ENCODE measurements at places on chromosomes 5 and 9.

- DNase-seq = no peak
Measured at GRCh38 chr5:81703840-81704239, 47.1 kb downstream of the SSBP2 start.

DNA sequence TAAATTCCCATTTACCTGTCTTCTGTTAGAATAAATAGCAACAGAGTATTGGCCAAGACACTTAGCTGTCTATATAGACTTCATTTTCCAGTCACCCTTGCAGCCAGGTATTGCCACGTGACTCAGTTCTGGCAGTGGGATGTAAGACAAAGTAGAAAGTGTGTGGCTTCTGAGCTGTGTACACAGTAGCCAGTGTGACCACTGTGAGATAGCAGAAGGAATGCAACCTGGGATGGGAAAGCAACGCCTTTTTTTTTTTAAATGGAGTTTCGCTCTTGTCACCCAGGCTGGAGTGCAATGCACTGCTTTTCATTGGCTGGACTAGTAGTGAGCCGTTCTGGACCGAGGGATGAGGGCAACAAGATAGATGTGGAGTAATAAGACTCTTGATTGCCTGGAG is 64.5 kb upstream of the UBTD2 start:
- DNase-seq = no peak

DNA sequence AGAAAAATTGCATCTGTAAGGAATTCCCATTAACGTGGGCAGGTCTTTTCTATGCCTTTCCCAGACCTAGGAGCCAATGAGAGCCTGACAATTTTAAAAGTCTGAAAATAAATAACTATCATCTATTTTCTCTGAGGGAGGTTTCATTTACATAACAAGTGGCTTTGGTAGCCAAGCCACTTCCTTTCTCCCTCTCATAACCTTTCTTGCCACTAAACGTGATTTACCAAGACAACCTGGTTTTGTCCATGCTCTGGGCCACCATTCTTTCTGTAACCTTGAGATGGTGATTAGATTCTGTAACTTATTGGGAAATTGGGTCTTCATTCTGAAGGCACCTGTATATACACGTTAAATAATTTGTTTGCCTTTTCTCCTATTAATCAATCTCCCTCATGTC is 1046.9 kb downstream of the CDH12 start:
- DNase-seq = no peak

DNA sequence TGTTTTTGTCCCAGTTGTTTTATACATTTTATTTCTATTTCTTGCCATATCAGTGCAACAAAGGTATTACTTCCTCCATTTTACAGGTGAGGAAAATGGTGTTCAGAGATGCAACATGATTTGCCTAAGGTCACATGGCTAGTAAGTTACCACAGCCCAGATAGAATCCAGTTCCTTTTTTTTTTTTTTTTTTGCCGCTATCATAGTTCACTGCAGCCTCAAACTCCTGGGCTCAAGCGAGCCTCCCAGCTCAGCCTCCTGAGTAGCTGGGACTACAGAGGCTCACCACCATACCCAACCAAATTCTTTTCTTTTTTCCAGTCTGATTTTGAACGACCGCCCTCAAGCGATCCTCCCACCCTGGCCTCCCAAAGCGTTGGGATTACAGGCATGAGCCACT is 480 bp upstream of the CCDC69 start:
- no peak for DNase-seq

DNA sequence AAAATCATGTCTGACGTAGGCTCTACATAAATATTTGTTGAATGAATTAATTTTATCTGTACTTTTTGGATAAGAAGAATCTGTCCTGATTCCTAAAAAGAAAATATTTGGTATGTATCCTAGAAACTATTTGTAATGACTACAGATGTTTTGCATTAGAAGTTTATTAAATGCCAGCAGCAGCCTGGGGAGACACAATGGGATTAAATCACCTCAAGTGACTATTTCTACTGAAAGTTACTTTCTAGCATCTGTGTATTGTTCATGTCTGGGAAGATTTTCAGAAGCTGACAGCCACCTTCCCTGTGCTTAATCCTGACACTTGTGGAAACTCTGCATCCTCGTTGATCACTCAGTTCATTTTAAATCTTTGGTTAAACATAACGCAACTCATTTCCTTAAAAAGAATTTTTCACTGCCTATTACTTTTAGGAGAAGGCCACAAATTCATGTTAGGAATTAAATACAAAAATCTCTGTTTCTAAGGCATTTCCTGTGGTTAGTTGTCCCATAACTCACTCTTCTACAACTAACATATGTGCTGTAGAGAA is 209.3 kb upstream of the PPP1R2B start:
- no peak for DNase-seq

GRCh38 chr9:1050125-1050895 is at the start of gene DMRT2:
TSS of gene DMRT2 (plus strand) at chr9:1050357. CDS start at chr9:1051614, 1,257 bp downstream.
- DNase-seq = no peak

- DNase-seq = no peak
Measured at GRCh38 chr5:15515229-15515628, 15.2 kb downstream of the FBXL7 start.

DNA sequence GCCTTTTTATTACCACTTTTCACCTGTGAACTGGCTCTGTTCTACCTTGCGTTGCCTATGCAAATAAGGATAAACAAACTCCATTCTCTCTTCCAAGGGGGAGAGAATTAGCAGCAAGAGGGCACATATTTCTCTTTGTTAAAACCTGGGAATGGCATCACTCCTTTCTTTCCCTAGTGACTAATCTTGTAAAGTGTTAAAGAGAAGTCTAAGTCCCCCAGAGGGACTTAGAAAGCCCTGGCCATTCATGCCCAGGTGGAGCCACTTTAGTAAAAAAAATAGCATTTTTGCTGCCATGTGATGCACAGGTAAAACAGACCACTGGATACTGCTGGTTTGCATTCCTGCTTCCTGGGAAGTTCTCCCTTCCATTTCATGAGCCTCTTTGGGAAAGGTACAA is 148.4 kb downstream of the MAN2A1 start:
- no peak for DNase-seq

- DNase-seq = no peak
Measured at GRCh38 chr5:1032551-1033027, 24.0 kb downstream of the NKD2 start.

DNA sequence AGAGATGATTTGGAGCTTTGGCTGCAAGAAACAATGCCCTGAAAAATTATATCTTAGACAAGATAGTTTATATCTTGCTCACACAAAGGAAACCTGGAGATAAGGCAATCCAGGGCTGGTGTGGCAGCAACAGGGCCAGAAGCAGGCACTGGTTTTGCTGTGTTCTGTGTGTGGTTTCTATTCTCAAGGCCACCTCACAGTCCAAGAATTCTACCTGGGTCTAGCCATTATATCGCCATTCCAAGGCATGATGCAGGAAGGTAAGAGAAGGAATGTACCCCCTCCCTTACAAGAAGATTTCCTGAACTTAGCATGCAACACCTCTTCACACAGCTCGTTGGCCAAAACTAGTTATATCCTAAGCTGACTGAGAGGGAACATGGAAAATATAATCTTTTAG is 74.5 kb upstream of the MEGF10 start:
- no peak for DNase-seq

GRCh38 chr5:56740868-56741267 is 74.5 kb upstream of the MAP3K1 start:
- DNase-seq = no peak

DNA sequence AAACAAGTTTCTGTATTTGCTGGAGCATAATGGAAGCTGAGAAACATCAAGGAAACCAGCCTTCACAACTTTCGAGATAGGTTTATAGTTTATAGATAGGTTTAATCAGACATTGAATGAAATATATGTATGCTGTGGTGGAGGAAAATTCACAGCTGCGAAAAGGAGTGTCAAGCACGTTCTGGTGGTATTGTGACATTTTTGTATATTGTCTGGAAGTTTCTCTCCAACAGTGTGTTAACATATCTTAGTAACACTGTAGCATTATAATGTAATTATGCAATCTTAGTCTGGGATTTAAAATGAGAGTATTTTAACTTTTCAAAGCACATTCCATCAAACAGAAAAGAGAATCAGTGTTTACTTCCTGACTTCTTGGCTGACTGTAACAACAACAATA is 50.0 kb downstream of the FCHO2 start:
- no peak for DNase-seq

DNA sequence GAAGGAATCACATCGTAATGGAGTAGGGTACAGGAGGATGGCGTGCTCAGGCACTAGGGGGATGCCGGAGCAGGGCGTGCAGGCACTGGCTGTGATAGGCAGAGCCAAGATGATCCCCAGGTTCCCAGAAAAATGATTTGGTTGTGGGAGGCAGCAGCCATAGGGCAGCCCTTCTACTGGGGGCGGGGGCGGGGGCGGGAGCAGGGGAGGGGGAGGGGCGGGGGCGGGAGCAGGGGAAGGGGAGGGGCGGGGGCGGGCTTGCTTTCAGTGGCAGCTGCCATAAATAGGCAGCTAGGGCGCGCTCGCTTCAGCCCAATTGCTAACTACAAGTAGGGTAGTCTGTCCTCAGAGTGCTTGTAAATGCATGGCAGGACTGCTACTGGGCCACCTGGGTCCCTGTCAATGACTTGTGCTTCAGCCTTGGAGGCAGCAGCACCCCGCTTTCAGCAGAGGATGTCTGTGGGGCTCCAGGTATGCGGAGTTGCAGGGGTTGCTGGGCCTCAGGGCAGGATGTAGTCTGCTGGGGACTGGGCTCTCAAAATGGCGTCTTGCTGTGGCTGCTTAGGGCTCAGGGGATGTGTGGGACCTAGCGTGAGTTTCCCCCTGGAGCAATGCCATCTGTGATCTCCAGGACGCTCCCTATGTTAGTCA is 354.3 kb downstream of the RAB3C start:
- DNase-seq = no peak

- no peak for DNase-seq
Measured at GRCh38 chr9:123978981-123979380, 32.6 kb upstream of the LHX2 start.

- no peak for DNase-seq
Measured at GRCh38 chr9:134935056-134935640, 17.4 kb upstream of the FCN1 start.

GRCh38 chr9:123175854-123176629 is 92.3 kb downstream of the STRBP start:
- DNase-seq = no peak

GRCh38 chr5:120538644-120539043 is 74.5 kb downstream of the PRR16 start:
- DNase-seq = no peak

DNA sequence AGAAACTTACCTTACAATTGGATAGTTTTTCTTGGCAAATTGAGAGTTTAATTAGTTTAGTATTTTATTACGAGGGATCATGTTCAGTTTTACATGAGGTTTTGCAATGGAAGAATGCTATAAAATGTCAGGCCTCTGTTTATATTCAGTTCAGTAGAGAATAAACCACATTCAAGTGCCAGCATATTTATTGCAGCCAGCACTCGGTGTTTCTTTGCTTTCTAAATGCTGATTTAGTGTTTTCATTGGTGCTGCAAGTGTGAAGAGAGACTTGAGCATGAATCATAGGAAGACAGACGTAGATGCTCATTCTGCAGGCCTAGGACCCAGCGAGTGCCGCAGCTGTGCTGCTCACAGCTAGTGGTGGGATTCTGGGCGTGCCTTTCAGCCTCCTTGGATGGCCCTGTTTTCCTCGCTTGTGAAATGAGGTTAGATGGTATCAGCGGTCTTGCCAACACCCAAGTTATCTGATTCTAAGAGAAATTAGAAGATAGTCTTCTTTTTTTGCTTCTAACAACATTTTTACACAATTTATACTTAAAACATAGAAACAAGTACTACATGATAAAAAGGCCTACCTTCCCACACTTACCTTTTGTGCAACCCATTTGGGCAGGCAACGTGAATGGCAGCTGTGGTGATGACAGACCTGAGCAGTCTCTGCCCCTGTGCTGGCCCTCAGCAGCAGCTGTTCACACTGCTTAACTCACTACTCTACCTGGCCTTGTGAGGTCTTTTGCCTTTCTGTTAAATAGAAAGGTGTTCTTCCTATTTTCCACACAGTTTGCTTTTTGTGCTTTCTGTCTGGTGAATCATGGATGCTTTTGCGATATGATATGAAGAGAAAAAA is 26.8 kb upstream of the TNFAIP8 start:
- no peak for DNase-seq

DNA sequence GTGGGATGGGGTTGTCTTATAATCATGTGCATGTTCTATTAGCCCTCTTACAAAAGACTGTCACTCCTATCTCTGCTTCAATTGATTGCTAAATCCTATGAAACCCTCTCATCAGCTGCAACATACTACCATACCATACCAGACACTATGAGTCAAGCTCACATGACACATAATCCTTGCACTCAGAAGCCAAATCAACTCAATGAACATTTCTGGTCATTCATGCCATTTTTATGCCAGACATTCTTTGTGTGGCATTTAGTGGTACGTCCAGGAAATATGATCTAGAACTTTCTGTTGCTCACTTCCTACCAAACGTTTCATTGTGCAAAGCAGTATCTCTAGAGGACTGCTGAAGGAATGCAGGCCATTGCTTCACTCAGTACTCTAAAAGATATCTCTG is 159.2 kb upstream of the GNA14 start:
- no peak for DNase-seq

DNA sequence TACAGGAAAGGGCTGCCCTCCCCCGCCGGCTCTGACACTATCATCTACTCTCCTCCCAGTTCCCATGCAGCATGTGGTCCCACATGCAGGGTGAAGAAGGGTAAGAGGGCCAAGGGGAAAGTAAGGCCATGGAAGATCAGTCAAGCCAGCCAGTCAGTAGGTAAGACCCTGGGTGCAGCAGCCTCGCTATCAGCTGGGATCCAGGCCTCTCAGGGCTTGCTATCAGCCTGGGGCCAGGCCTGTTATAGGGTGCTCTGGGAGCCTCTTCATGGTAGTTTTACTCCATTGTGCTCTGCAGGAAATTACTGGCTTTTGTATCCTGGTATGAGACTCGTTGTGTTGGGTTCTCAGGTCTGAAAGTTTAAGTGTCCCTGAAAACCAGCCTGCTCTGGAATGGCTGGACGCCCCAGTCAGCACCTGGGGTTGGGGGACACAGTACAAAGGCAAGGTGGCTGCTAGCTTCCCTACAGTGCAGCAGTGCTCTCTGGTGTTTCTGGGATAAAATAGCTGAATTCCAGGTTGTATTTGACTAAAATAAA is 21.4 kb downstream of the SLC22A4 start:
- no peak for DNase-seq

- DNase-seq = no peak
Measured at GRCh38 chr9:97277953-97278352, 29.5 kb upstream of the CCDC180 start.

DNA sequence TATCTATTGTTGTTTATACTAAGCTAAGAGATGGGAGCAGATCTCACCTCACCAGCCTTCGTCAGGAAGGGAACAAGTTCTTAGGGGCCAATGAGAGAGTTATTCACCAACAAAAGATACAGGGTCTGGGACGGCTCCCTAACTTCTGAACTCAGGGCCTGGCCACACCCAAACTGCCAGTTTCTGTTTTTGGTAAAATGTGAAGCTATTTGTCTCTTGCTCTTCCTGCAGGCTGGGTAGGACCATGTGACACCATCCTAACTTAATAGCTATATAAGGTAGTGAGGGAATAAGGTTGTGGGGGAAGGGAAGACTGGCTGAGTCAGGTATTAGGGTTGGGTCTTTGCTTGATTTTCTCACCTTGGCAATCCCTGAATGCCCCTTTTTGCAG is 480.5 kb downstream of the KDM4C start:
- DNase-seq = no peak
